ENCODE measurements at places on chromosomes 3 and 15.

- DNase-seq, result no peak
Measured at GRCh38 chr3:108713009-108713516, 44.1 kb downstream of the RETNLB start.

DNA sequence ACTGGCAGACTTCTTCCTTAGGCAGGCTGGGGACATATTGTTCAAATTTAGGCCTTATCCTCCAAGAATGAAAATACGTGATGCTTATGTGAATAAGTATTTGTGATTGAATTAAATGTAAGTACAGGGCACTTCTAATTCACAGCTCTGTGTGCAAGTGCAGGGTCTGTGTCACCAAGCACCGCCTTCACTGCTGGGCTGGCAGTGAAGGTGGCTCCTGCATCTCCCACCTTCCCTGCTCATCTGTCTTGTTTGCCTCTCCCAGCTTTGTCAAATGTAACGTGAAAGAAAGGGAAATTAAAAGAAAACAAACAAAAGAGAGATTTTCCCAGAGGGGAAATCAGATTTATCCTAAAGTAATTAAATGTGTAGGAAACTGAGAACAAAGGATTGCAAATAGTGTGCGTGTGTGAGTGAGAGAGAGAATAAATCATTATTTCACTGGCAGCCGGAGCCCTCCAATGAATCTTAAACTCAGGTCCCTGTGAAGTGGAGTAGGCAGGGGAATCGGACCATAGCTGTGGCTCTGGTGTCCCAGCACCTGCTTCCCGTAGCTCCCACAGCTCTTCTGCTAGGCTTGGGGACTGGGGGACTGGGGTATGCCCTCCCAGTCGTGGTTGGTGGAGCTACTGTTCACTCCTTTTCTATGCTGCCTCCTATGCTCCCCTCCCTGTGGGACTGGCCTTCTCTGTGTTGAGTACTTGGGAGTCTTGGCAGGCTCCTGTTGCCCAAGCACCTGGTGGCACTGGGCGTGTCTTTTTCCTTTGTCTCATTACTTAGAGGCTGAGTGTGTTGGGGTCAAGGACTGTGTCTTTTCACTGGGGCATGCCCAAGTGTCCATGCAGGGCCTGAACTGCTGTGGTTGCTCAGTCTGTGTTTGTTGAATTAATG is 222.2 kb downstream of the EPHB1 start:
- DNase-seq, result no peak

- DNase-seq, result no peak
Measured at GRCh38 chr15:52292780-52293392, 2.7 kb downstream of the MYO5C start.

- no peak for DNase-seq
Measured at GRCh38 chr3:155431856-155432570, 138.5 kb upstream of the STRIT1 start.

DNA sequence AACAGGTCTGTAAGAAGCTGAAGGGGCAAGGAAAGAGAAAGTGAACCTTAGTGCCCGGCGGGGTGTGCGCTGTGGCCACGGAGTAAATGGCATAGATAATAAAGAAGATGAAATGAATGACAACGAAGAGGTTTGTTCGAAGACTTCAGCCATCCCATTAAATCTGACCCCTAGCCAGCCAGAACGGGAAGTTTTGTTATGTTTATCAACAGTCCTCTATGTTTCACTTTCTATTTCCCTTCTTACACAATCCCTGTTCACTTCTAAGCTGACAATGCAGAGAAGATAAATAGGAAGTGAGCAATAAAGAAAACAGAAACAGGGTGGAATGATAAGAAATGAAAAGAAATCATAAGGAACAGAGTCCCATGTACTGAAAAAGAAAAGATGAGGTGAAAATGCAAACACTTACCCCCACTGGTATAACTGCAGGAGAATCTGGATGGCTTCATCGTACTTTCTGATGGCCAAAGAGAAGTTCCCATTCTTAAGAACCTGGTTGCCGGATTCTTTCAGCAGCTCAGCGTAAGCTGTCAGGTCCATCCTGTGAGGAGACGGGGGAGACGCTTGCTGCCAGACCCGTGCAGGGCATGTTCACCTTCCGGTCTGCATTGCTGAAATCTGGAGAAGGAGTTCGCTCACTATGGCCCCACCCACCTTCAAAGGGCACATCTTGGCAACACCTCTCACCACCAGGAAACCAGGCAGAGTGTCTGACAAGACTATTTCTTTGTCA is 36.8 kb downstream of the TRANK1 start:
- no peak for DNase-seq

DNA sequence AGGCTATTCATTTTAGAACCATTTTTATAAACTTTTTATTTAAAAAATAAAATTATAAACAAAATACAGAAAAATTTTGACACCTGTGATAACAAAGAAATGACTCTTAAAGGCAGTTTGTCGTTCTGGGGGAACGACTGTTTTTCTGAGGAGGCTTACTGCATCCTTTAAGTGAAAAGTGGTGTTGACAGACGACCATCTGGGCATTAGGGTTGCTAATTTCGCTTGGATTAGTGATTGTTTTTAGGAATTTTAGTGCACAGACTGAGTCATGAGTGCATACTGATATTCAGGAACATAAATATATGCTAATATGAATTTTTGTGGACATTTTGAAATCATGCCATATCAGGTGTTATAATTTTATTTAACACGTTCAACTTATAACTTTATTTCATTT is 28.5 kb downstream of the OSTN start:
- DNase-seq, result no peak

DNA sequence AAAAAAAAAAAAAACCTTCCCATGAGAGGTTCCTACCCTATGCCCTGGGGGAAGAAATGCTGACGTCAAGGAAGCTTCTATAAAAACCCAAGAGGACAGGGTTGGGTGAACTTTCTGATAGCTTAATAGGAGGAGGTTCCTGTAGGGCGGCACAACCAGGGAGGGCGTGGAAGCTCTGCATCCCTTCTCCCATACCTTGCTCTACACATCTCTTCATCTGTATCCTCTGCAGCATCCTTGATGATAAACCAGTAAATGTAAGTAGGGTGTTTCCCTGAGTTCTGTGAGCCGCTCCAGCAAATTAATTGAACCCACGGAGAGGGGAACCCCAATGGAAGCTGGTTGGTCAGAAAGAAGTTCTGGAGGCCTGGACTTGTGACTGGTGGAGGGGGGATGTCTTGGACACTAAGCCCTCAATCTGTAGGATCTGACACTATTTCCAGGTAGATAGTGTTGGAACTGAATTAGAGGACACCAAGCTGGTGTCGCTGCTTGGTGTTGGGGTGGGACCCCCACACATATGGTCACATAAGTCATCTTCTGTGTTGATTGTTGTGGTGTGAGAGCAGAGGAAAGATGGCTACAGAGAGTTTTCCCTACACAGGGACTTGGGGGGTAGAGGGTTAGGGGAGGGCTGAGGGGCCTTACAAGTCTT is 91.5 kb downstream of the ST6GAL1 start:
- DNase-seq, result no peak

GRCh38 chr3:142269767-142270166 is 44.4 kb upstream of the GK5 start:
- DNase-seq, result no peak

- DNase-seq, result no peak
Measured at GRCh38 chr3:10855871-10856662, 40.0 kb downstream of the SLC6A11 start.

- DNase-seq, result no peak
Measured at GRCh38 chr3:114308830-114309229, 15.0 kb downstream of the TIGIT start.

- no peak for DNase-seq
Measured at GRCh38 chr3:38141952-38142273, 3.5 kb downstream of the MYD88 start.

GRCh38 chr3:171172070-171172469 is 145.6 kb upstream of the SLC2A2 start:
- DNase-seq, result no peak

- DNase-seq, result no peak
Measured at GRCh38 chr15:58484791-58485600, 53.2 kb downstream of the LIPC start.

GRCh38 chr3:155548195-155548594 is 196.7 kb downstream of the PLCH1 start:
- no peak for DNase-seq

DNA sequence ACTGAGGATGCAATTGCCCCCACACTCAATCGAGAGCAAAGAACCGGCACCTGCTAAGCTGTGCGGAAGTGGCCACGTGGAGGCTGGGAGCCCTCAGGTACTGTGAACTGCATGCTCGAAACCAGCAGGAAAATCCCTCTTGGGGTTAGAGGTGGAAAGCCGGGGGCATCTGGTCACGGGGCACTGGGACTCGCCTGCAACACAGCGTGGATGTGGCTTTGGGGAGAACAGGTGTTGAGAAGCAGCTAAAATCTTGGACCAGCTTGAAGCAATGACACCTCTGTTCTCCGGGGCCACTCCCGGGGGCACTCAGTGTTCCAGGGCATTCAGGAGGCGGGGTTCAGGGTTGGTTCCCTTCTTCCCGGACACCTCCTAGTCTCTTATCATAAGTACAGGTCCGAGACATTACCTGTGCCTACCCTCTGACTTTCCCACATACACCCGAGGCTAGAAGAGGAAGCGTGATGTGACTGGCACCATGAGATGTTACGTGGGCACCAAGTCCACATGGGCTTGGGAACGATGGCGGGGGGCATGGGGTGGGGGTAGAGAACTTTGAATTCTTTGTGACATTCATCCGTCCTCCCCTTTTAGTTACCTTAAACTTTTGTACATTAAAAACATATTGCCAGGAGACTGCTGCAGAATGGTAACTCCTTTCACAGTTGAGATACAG is 172.0 kb downstream of the ADAMTS17 start:
- DNase-seq, result no peak

DNA sequence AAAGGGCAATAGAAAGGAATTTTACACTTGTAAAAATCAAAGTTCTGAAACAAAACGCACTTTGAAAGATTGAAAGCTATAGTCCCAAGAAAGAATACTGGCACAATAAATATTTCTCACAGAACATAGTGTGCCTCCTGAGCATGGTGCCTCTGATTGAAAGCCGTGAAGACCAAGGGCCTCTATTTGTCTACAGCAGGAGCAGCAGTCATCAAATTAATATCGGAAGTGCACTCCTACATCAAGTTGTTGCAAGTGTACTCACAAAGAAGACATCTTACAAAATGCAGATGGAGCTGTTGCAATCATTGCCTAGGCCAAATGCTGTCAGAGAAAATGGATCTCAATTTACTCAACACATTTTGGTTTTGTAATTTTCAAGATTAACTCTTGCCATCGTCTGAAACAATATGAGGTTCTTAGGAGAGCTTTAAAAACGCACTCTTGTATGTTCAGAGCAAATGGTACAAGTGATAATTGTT is 9.2 kb upstream of the WDR49 start:
- DNase-seq, result no peak

- no peak for DNase-seq
Measured at GRCh38 chr3:59752925-59753324, 703.1 kb upstream of the CFAP20DC start.

- DNase-seq, result no peak
Measured at GRCh38 chr3:112672716-112673541, 32.0 kb upstream of the CCDC80 start.

DNA sequence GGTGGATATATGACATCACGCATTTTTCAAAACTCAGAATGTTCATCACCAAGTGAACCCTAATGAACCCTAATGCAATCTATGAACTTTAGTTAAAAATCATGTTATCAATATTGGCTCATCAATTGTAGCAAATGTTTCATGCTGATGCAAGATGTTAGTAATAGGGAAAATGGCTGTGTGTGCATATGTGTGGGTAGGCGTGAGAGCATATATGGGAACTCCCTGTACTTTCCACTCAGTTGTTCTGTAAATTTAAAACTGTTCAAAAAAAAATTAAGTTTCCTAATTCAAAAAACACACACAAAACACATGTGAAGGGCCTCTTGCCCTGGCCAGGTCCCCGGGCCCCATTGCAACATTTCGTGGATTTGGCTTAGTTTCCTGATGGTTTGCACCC is 89.7 kb upstream of the PROK2 start:
- DNase-seq, result no peak

DNA sequence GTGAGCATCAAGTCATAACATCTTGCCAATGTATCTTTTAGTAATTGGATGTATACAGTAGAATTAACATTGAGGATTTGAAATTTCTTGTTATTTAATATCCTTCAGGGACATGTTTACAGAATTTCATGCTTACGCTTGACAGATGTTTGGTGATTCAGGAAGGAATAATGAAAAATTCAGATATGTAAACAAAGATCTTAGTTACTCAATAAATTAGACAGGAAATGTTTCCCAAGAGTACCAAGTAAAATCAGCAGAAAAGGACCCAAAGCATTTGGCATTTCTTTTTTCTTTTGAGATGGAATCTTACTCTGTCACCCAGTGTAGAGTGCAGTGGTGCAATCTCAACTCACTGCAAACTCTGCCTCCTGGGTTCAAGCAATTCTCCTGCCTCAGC is 4.7 kb upstream of the COL6A5 start:
- no peak for DNase-seq

- peak; percentile 41 for DNase-seq
Measured at GRCh38 chr3:107392549-107393165, 15.4 kb downstream of the CCDC54 start.

GRCh38 chr3:86175593-86176444 is 815.1 kb downstream of the VGLL3 start:
- no peak for DNase-seq

Measured in AG04449 (cell line).